Occipital lobe (tissue), 3 donors: ENCODE measurements at places on chromosomes 3 and 15. TPM values are rescaled to one million over a fixed set of nuclear protein-coding genes. Genes with fewer than 3 reads are reported as not detected.
A peak's percentile ranks its signal among the peaks of the same experiment; 100 is the strongest.

DNA sequence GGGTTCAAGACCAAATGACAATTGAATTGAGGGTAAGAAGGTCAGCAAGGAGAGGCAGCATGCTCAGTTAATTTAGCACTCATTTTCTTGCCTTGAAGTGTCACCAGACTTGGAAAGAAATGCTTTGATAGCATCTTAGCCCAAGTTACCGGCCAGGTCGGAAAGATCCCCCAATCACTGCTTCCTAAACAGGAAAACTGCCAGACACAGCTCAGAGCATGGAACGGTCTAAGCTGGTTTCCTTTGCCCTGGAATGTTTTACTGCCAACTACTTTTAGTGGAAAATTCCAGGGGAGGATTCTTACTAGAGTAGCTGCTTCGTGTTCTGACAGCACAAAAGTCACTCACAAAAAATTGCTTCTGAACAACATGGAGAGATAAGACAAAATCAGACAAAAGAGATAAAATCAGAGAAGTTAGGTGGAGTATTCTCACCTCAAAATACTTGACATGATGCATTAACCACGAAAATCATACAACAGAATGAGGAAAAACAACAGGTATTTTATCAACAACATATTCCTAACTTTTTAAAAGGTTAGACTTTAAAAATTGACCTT is 65.5 kb downstream of the CCR4 start:
- no peak for DNase-seq

GRCh38 chr15:80662757-80663553 is 32.2 kb upstream of the ABHD17C start:
- no peak for DNase-seq

The MESP2 gene
- not detected for total RNA-seq

The FBXO40 gene
- total RNA-seq = 0.31 TPM

DNA sequence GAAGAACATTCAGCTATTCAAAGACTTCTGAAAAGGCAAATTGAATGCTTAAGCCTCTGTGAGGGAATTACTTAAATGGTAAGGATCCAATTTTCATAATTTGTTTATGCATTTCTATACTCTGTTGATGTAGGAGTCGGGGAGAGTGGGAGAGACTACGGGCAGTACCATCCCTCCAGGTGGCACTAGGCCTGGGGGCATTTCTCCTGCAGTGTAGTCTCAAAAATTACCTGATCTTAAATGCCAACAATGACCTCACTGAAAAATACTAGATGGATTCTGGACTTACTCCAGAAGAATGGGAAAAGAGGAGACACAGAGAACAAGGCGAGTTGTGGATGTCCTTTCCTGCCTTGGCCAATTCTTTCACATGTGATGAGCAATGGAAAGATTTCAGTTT is 77.8 kb upstream of the PLXND1 start:
- DNase-seq = no peak

The C3orf20 gene
- 0.16 TPM for total RNA-seq

The ADPRH gene
- 1.2 TPM for total RNA-seq

The PLCL2 gene
- 128 TPM for total RNA-seq

GRCh38 chr15:98899272-98900021 is 108.1 kb downstream of the PGPEP1L start:
- DNase-seq = no peak

DNA sequence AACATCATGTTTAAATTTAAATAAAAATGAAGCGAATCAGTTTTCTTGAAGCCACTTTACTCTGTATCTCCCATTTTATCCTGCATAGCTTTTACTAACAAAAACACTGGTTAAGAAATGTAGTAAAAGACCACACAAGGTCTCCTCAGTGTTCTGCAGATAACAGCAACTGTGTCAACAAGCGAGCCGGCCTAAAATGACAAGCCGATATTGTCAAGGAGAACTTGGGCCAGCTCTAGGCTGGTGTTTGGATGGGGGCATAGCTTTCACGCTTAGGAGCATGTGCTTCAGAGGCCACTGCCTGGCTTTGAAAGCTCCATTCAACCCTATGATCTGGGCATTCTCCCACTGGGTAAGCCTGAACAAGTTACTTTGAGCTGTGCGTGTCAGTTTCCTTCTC is 38.1 kb downstream of the MFSD1 start:
- no peak for DNase-seq

GRCh38 chr3:144384241-144384979 is 412.8 kb downstream of the DIPK2A start:
- no peak for DNase-seq

DNA sequence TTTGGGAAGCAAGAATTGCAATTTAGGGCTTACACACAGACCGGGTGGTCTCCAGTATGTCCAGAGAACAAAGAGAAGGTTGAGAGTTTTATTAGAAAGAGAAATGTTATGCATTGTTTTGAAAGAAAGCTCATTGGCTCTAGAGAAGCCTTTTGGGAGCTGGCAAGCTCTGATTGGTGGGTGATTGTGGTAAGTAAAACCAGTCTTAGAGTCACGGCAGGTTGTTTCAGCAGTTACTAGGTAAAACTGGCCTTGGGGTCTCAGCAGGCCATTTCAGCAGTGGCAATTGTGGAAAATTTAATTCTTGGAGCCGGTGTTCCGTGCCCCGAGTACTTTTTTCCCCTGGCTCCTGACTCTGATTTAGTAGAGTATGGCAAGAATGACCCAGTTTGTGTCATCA is 78.1 kb downstream of the MRPL46 start:
- no peak for DNase-seq

DNA sequence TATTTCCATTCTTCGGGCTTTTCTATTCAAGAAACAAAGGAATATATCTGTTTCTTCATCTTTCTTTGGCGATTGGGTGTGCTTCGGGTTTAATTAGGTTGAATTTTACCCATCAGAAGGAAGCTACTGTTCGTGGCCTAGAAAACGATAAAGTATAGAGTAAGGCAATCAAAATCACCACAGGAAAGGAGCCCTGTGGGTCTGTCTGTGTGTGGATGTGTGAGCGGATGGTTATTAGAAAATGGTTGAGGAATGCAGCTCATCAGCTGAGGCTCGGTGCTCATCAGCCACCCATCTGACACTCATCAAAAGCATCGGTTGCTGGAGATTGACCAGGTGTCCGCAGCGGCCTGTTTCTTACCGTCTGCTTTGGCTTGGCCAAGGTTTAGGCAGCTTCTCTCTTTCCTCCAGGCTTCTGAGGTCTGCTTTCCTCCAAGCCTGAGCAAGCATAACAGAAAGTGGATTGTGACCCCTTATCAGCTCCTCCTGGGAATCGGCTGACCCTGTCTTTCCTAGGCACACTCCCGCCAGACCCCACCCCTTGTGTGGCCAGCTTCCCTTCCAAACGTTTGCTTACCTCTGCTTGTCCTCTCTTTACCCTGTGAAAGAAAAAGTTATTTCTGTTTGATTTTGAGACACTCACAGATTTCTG is 17.6 kb upstream of the ISLR start:
- DNase-seq = no peak

The USP50 gene
- 1.1 TPM for total RNA-seq

- DNase-seq = no peak
Measured at GRCh38 chr3:49729966-49730609, 6.3 kb upstream of the GMPPB start.

- no peak for DNase-seq
Measured at GRCh38 chr3:52280050-52280461, 1.6 kb upstream of the WDR82 start.

GRCh38 chr3:66476852-66477381 is 23.9 kb downstream of the LRIG1 start:
- DNase-seq = no peak

The SLC12A1 gene
- 0.16 TPM for total RNA-seq

GRCh38 chr3:31981206-31982181 is at the start of the genes OSBPL10 and ZNF860:
Gene OSBPL10, minus strand, starts transcription at chr3:31981262. Its CDS starts 83 bp downstream, at chr3:31981179.
Gene ZNF860, plus strand, starts transcription at chr3:31981750. Its CDS starts 7,330 bp downstream, at chr3:31989080.
- DNase-seq = peak; percentile 74

- DNase-seq = no peak
Measured at GRCh38 chr3:139394116-139394515, 4.7 kb upstream of the COPB2 start.

The OXNAD1 gene
- 16.4 TPM for total RNA-seq

DNA sequence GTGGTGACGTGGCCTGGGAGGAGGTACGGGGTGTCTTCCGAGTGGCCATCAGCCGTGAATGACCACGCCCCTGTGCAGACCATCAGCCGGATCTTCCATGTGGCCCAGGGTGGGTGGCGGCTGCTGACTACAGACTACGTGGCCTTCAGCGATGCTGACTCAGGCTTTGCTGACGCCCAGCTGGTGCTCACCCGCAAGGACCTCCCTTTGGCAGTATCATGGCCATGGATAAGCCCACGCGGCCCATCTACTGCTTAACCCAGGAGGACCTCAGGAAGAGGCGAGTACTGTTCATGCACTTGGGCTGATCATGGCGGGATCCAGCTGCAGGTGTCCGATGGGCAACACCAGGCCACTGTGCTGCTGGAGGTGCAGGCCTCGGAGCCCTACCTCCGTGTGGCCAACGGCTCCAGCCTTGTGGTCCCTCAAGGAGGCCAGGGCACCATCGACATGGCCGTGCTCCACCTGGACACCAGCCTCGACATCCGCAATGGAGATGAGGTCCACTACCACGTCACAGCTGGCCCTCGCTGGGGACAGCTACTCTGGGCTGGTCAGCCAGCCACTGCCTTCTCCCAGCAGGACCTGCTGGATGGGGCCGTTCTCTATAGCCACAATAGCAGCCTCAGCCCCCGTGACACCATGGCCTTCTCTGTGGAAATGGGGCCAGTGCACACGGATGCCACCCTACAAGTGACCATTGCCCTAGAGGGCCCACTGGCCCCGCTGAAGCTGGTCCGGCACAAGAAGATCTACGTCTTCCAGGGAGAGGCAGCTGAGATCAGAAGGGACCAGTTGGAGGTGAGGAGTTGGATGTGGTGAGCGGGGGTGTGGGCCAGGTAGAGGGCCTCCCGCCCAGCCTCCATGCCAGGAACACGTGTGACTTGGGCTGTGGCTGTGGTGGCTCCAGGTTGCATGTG is 178.4 kb downstream of the TBC1D2B start:
- no peak for DNase-seq

DNA sequence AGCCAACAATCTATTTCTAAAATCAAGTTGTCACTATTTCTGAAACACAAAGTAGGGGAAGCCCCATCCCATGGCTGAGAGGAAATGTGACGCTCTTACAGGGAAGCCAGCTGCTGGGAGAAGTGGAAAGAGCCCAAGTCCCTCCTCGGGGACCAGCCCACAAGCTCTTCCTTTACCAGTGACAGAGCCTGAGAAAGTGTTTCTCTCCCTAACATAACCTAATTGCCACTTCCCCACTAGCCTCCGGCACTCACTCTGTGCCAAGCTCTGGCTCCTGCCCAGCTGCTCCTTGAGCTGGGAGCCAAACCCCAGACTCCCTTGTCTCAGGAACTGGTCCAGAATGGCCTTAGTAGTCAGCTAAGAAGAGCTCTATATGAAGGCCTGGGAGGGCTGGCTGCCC is 42.9 kb downstream of the TNFAIP8L3 start:
- DNase-seq = no peak

DNA sequence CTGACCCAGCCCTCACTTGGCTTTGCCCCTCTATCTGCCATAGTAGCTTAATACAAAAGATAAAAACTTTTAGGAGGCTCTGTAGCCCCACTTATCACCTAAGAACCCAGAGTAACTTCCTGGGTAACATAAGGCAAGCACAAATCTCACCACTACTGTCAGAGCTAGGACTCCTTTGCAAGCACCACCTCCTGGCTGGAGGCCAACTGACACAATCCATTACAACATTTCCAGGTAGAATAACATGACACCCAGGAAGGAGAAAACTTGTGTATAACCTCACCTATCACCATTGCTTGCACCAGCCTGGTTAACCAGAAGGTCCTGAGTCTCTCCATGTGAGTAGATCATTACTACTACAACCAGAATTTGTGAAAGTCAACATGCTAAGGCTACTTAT is 230.0 kb downstream of the TUSC7 start:
- DNase-seq = no peak

- no peak for DNase-seq
Measured at GRCh38 chr15:69288531-69289341, 10.0 kb upstream of the PAQR5 start.

The PLAAT1 gene
- total RNA-seq = 8.1 TPM

DNA sequence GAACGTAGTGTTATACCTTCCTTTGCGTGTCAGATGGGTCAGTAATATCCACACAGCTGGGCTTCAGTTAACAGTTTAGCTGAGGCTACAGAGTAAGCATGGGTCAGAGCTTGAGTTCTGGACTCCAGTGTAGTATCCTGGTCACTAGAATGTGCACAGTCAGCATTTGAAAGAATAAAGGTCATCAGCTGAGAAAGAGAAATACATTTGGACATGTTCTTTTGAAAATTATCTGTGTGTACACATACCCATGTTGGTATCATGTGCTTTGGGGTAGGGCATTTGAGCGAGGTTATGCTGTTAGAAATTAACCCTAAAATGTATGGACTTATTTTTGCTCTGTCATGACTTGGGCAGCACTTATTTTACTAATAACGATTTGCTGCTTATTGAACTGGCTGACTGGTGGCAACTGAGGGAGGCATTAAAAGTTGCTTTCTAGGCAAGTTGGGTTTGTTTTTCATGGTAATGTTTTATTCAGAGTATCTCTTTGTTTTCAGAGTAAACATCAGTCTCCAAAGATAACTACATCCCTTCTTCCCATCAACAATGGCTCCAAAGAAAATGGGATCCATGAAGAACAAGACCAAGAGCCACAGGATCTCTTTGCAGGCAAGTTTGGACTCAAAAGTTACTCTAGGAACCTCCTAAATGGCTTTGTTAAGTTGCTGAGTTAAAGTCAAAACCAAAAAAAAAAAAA is 16.4 kb downstream of the SNX1 start:
- no peak for DNase-seq

The LSAMP gene
- total RNA-seq = 47.3 TPM

GRCh38 chr15:85743392-85744055 is 51.2 kb downstream of the KLHL25 start:
- DNase-seq = no peak

The RGMA gene
- total RNA-seq = 8.1 TPM

DNA sequence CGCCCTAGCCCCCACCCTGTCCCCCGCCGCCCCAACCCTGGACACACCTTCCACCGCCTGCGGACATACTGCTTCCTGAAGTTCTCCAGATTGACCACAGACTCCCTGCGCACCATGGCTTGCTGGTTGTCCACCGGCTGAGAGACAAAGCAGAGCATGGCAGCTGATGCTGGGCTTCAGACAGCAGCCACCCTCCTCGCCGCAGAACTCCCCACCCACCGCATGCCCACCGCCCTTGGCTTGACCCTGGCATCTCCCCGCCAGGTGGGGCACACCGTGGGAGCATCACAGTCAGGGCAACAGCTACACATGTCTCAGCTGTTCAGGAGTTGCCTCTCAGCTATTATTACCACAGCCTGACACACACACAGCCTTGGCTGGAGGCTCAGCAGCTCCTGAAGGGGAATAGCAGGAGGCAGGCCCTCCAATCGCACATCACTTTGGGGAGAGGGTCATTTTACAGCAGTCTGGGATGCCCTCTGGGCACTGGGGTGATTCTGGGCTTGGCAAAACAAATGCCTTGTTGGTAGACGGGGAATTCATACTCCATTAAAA is 78.4 kb upstream of the HERC1 start:
- DNase-seq = no peak

DNA sequence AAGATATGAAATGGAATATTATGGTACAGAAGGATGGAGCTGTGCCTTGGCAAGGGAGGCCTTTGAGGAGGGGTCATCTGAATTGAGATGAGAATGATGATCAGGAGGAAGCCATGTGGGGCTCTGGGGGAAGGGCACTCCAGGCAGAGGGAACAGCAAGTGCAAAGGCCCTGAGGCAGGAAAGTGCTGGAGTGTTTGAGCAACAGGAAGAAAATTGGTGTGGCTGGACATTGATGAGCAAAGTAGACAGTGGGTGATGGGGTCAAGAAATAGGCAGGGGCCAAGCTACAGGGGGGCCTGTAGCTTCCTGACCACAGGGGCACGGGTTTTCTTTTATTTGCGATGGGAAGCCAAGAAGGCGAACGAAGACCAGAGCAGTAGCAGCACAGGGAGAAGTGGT is 3.3 kb upstream of the GP9 start:
- DNase-seq = no peak

- DNase-seq = no peak
Measured at GRCh38 chr3:100912976-100913545, 80.2 kb downstream of the ABI3BP start.
